ENCODE measurements at places on chromosomes 6 and 20.

DNA sequence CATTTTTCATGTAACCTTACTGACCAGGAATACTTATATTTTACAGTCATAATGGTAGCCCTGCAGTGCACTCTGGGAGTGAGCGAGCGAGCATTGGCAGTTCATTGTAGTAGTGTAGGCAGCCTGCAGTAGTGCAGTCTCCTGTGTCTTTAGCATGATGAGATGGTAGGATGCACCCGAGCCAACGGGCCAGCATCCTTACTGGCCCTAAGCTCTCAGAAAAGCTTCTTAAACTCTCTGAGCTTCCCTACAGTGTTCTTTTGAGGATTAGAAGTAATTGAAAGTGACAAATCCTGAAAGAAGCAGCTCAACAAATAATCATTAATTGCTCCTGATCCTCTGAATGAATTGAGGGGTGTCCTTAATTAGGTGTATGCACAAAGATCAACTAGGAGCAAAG is 20.9 kb downstream of the SLC9A8 start:
- no peak for DNase-seq

- no peak for DNase-seq
These were observed 208.7 kb downstream of the ALDH8A1 start for GRCh38 chr6:134741200-134741536.

DNA sequence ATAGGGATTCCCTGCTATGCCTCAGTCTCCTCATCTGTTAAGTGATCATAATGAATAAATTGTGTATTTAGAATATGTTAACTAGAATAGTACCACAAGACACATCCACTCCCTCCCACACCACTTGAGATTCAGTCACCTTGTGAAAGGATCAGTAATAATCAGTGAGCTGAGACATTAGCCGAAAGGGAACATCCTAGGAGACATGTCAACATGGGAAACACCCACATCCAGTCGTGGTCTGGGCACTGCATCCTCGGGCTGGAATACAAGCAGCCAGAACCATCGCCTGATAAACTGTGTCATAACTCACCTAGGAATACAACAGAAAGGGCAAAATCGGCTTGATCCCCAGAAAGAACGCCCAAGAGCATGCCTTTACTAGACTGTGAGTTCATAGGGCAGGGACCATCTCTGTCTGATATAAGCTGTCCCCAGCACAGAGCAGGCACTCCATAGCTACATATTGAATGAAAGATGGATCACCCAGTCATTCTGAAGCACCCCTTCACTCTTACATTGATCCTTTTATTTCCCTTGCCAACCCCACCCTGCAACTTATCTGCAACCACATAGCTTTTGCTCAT is 23.9 kb downstream of the RIPOR2 start:
- DNase-seq: no peak

- no peak for DNase-seq
These were observed 19.4 kb downstream of the SLC9A8 start for GRCh38 chr20:49831770-49832631.

DNA sequence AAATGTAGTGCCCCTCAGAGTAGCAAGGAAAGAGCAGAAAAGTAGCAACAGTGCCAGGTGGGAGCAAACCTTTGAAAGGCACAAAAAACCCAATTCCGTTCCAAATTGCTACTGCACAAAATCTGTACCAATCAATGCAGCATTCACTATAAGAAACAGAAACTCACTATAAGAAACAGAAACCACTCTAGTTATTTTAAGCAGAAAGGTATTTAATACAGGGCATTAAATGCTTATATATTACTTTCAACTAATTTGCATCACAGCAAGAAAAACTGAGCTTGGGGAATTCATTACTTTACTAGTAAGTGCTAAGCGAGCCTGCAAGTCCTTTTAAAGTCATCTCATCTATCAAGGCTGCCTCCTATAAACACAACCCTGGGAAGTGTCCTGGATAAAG is 116.5 kb upstream of the OLIG3 start:
- DNase-seq: no peak

- DNase-seq: no peak
These were observed 327.2 kb downstream of the HTR1B start for GRCh38 chr6:77136086-77136485.

DNA sequence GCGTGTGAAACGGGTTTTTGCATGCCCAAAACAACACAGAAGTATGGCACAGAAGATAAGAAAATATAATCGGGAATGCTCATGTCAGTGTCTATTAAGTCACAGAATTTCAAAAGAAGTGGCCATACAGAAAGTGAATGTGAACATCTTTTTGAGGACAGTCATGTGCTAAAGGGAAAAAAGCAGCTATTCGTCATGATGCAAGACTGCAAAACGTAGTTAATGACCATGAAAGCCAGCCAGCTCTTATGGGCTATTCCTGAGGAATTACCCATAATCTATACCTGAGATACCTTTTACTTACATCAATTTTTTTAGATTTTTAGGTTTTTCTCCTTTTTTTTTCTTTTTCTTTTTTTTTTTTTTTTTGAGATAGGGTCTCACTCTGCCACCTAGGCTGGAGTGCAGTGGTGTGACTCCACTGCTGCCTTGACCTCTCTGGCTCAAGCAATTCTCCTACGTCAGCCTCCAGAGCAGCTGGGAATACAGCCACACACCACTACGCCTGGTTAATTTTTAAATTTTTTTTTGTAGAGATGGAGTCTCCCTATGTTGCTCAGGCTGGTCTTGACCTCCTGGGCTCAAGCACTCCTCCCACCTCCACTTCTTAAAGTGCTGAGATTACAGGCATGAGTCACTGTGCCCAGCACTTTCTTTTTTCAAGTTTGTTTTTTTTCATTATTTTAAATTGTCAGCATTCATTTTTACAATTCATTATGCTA is 18.1 kb upstream of the ZBP1 start:
- DNase-seq: no peak

- no peak for DNase-seq
These were observed 363.8 kb downstream of the PRKN start for GRCh38 chr6:162363757-162364156.

DNA sequence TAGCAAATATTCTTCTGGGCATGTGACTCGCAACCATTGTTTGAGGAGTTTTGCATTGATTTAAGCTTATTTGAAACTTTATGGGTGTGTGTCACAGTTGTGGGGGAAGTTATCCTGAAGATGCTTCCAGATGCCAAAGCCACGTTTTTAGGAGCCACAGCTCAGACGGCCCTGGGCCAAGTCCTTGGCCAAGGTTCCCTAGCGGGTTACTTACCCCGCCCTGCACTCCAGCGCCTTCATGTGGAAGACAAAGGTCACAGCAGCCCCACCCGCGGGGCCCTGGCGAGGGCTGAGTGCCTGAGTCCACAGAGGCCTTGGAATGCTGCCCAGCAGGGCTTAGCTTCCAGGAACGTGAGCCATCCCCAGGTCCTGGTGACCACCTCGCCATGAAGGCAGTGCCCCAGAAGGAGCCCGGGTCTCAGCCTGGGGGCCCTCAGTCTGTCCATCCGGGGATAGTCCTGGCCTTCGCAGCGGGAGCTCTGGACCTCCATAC is 308.3 kb downstream of the CDH4 start:
- DNase-seq: no peak

DNA sequence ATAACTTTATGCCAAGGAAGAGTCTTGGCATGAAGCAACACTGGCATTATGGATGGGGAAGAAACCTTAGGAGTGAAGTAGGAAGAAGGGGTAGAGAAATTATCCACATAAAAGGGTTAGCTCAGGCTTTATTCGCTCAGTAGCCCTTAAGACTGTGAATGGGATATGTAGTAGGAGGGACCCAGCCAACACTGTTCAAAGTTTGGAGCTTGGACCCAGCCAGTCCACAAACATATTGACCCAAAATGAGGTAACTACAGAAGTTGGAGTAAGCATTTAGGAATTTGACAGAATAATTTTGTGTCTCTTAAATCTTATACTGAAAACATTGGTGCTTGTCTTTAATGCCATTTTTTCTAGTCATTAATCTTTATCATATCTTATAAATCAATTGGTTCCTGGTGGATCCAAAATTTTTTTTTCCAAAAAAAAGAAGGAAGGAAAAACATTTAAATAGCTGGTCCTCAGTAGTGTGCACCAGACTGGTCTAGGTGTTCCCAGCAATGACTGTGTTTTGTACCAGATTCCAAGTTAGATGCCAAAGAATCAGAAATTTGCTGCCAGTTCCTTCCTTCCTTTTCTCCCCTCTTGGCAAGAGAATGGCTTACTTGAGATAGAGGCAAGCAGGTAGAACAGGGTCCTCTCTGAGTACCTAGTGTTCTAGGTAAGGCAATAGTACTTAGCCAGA is 451.8 kb upstream of the SOX4 start:
- no peak for DNase-seq

- no peak for DNase-seq
These were observed 10.6 kb downstream of the NFATC2 start for GRCh38 chr20:51531712-51532456.

All from NCI-H748 treated with DMSO at 0.1 percent for 48 hours (cell line).